Sigmoid colon (tissue), 7 donors: ENCODE measurements at places on chromosomes 1 and 21. TPM values are rescaled to one million over a fixed set of nuclear protein-coding genes. Genes with fewer than 3 reads are reported as not detected.

The DDR2 gene
- 3.5 TPM for polyA plus RNA-seq

The SLAMF6 gene
- 15.2 TPM for polyA plus RNA-seq

The SERTAD4 gene
- 1.4 TPM for polyA plus RNA-seq

The SEMA4A gene
- polyA plus RNA-seq: 1.8 TPM

The RNF186 gene
- polyA plus RNA-seq: 19.7 TPM

The FCRL3 gene
- not detected for polyA plus RNA-seq

The TNFRSF1B gene
- 37.2 TPM for polyA plus RNA-seq

The DYRK1A gene
- 12.9 TPM for polyA plus RNA-seq
